Cardiac ventricle fibroblast (primary cell): ENCODE measurements at places on chromosomes 5 and 9. TPM values are rescaled to one million over a fixed set of nuclear protein-coding genes. Genes with fewer than 3 reads are reported as not detected.

The CHSY3 gene
- total RNA-seq, result 4.5 and 6.3 TPM in 2 replicates

The PGM5 gene
- 0.88 and 1.7 TPM in 2 replicates for total RNA-seq

The NUTM2G gene
- total RNA-seq, result not detected in 2 replicates

The NR4A3 gene
- total RNA-seq, result 0.12 TPM in 1 of 2 replicates, not detected in the other

The MSH3 gene
- 6.9 and 7.7 TPM in 2 replicates for total RNA-seq

The TSSK1B gene
- 0.10 and 0.12 TPM in 2 replicates for total RNA-seq

The ADAMTS19 gene
- total RNA-seq, result 0.15 and 0.62 TPM in 2 replicates
